ENCODE measurements at places on chromosomes 1 and 21.

DNA sequence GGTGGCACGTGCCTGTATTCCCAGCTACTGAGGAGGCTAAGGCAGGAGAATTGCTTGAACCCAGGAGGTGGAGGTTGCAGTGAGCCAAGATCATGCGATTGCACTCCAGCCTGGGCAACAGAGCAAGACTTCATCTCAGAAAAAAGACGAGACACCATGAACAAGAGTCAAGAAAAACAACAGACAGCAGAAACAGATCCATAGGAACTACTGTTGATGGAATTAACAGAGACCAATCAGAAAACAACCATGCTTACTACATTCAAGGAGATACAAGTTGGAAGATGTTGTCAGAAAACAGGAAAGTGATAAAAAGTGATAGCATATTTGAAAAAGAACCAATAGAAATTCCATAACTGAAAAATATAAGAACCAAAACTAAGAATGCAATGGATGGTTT, 19.3 kb upstream of the OTUD3 start:
- no peak for DNase-seq

DNA sequence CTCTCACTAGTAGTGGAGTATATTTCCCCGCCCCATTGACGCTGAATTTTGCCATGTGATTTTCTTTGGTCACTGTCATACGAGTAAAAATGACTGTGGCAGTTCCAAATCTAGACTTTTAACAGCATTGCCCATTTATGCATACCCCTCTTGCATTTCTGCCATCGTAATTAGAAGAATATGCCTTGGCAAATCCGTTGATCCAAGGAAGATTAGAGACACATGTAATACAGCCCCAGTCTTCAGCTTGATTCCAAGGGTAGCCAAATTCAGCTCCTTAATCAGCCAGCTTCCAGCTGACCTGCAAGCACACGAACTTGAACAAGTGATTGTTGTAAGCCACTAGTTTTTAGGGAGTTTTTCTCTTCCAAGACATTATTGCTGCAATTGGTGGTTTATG, 290.3 kb upstream of the ADAMTS5 start:
- DNase-seq, result no peak

DNA sequence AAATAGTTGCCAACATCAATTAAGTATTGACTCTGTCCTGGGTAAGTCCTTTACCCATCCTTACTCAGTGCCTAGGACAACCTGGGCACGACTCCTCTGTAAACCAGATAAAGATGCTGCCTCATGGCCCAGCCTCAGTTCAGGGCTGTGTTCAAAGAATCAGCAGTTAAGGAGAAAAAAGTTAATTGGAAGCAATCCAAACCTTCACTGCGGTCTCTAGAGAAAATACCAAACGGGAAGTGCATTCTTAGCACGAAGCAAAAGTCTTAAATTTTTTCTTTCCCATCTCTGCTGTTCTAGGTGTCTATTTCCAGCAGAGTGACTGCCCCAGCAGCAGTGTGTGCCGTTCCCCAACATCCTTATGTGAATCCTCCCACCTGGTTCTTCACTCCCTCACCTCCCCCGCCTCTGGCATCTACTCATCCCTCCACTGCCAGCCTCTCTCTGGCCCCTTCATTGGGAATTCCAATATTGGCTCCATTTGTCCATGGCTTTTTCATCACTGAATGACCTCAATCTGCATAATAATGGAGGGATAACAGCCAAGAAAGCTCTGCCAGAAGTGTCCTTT, 23.2 kb downstream of the KANK4 start:
- DNase-seq, result no peak

GRCh38 chr1:152112101-152112884, 3.0 kb downstream of the TCHH start:
- no peak for DNase-seq

DNA sequence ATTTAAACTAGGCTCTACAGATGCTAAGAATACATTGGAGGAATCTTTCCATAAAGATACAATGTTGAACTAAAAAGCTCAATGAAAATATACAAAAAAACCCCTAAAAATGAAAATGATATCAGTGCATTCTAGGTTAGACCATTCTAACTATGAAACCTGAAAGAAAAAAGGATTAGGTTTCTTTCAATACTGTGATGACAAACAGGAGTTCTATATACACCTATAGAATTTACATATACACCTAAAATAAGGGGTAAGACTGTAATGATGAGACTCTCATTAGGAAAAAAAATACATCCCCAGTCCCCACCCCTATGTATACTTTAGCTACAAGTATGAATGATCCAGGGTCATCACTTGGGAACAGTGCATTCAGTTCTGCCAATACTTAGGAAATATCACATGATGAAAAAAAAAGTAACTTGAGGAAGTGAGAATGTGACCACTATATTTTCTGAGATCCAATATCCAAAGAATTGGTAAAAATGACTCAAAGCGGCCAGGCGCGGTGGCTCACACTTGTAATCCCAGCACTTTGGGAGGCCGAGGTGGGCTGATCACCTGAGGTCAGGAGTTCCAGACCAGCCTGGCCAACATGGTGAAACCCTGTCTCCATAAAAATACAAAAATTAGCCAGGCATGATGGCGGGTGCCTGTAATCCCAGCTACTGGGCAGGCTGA, 26.3 kb downstream of the SELENOF start:
- DNase-seq, result no peak

DNA sequence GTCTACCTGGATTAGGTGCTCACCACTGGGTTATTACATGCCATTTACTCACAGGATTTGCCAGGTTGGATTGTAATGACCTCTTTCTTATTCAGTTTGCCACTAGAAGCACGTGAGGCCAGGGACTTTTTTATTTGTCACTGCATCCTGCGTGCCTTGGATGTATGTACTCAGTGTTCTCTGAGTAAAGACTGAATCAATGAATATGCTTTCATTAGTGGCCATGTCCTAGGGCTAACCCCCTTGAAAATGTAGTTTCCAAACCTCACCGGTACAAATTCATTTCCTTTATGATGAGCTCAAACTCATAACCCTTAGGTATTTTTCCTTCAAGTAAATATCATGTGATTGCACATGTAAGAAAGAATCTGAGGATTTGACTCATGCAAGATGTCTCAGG, 1.3 kb upstream of the ZP4 start:
- no peak for DNase-seq

- no peak for DNase-seq
Observed at GRCh38 chr1:4494027-4494426, 160.4 kb upstream of the AJAP1 start.

DNA sequence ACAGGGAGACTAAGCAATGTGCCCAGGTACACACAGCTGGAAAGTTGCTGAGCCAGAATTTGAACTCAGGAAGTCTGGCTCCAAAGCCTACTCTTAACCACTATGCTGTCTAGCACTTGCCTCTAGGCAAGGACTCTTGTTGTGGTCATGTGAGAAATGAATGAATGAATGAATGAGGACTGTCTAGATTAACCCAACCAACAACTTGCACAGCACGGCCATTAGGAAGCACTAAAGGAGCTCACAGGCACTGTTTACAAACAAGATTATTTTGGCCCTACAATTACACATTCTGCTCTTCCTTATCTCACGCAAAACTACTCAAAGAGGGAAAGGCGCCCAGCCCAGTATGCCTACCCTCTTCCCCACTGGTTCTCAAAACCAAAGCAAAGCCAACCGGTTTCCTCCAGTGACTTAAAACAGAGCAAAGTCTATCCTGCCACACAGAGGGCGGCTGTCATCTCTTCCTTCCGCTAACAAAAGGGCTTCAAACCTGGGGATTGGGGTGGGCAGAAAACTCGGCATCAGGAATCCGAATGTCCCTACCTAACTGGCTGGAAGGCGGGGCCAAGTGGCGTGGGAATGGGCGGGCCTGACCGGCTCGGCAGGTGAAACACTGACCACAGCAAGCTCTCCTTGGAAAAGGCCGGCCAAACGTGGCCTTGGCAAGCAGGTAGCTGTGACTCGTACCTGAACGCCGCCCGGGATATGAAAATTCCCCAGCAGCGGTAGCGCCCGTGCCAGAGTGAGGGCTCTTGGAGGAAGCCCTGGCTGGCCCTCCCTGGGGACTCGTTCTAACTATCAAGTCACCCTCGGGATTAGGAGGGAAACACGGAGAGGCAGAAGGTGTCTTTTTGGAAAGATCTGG, 948 bp downstream of the STK40 start:
- DNase-seq, result peak; percentile 14

- DNase-seq, result no peak
Observed at GRCh38 chr1:154547105-154547732, 11.2 kb downstream of the UBE2Q1 start.

- DNase-seq, result no peak
Observed at GRCh38 chr1:171941920-171942319, 100.6 kb downstream of the DNM3 start.

- no peak for DNase-seq
Observed at GRCh38 chr1:156386949-156387869, 18.2 kb downstream of the RHBG start.

DNA sequence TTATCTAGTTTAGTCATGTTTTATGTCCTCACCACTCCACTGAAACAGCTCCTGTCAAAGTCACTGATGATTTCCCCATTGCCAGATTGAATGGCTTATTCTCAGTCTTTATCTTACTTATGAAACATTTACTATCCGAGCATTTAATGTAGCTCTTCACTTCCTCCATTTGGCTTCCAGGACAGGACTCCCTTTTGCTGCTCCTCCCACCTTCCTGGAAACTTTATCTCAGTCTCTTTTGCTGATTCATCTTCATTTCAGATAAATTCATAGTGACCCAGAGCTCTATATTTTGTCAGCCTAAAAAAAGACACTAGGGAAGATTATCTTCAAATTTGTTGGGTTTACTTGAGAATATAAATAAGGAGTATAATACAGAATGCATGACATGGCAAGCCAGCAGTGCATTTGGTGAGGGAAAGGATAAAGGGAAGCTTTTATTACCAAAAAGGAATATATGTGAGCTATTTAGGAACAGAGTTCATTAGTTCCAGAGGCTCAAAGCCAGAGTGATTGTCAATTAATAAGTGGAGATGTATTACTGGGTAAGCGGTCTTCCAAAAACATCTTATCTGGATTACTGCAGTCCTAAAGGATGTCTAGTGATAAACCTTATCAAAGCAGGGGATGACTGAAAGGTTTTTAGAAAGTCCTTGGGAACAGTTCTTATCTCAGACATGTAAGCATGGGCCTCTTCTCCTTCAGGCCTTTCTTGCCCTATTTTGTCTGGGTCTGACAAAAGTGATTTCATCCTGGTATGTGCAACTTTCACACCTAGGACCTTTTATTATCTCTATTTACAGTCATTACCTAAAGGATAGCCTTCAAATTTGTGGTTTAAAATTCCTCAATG, 25.6 kb downstream of the IL23R start:
- DNase-seq, result no peak

- DNase-seq, result no peak
Observed at GRCh38 chr1:168137515-168137821, 738 bp upstream of the GPR161 start.

- no peak for DNase-seq
Observed at GRCh38 chr1:183235503-183235902, 49.4 kb downstream of the LAMC2 start.

- no peak for DNase-seq
Observed at GRCh38 chr1:151167116-151167515, 1.2 kb downstream of the SCNM1 start.

DNA sequence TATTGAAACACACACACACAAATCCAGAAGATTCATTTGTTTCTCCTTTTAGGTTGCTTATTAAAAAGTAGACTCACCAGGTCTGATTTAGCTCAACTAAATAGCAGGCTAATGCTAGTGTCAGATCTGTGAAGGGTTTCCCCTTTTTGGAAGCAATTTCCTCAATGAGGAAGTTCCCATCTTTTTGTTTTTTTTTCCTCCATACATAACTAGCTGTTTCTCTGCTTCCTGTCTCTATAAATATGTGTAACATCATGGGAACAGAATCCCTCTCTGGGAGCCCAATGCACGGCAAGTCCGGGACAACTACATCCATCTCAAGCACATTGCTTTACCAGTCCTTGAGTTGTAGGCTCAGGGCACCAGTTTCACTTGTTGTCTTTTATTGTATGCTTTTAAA, 1421.1 kb downstream of the PLA2G4A start:
- no peak for DNase-seq

DNA sequence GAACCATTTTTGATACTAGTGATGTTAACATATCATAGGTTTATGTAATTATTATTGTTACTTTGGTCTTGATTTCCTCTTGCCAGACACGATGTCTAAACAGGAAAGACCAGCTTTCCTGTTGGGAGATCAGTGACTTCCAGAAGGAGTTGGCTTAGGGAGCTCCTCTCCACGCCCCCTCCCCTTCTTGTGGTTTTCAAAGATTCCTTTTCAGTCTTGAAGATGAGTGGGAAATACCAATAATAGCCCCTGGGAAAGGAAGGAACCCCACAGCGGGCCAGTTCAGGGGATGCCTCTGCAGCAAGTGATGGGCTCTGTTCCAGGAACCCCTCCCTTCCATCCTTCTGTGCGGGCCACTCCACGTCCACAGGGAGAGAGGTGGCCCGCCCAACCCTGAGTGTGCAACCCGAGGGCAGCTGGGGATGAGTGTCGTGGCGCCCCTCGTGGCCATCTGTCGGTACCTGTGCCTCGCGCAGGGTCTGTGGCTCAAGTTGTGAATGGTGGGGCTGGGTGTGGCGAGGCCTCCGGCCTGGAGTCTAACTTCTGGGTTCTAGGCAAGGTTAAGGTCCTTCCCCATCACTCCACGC, 65.7 kb downstream of the TLR5 start:
- no peak for DNase-seq

GRCh38 chr1:172206256-172206655, 214.2 kb upstream of the C1orf105 start:
- DNase-seq, result no peak

- DNase-seq, result no peak
Observed at GRCh38 chr1:237901299-237901934, 10.7 kb upstream of the ZP4 start.

GRCh38 chr1:5991381-5992025, 722 bp downstream of the NPHP4 start:
- no peak for DNase-seq

- no peak for DNase-seq
Observed at GRCh38 chr1:43370564-43370963, 2.8 kb upstream of the ELOVL1 start.

- DNase-seq, result no peak
Observed at GRCh38 chr21:44054710-44055109, 42.6 kb downstream of the TRAPPC10 start.

GRCh38 chr1:167683641-167684502, 37.9 kb upstream of the MPZL1 start:
- DNase-seq, result no peak

DNA sequence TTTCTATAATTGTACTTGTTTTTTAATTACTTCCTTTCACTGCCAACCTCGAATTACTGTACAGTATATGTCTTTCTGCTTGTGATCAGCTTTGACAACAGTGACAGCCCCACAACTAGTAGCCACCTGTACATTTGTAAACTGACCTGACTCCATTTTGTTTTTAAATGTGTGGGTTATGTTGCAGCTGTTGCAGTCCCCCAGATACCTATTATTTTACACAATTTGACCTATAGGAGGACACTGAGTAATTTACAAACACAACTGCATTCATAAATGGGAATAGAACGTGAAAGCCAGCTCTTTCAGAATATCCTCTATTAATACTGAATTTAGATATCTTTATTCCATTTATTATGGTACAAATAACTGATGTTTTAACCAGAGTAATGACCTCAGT, 2.5 kb upstream of the VAMP3 start:
- no peak for DNase-seq

GRCh38 chr21:25191141-25191540, 416.1 kb downstream of the MRPL39 start:
- DNase-seq, result no peak
